Epithelial cell of esophagus (primary cell): ENCODE measurements at places on chromosomes 2 and 18.

GRCh38 chr2:140542627-140543026 is 1588.2 kb downstream of the LRP1B start:
- no peak for DNase-seq

- DNase-seq = no peak
Measured at GRCh38 chr18:79848579-79849327, 51.0 kb downstream of the KCNG2 start.

DNA sequence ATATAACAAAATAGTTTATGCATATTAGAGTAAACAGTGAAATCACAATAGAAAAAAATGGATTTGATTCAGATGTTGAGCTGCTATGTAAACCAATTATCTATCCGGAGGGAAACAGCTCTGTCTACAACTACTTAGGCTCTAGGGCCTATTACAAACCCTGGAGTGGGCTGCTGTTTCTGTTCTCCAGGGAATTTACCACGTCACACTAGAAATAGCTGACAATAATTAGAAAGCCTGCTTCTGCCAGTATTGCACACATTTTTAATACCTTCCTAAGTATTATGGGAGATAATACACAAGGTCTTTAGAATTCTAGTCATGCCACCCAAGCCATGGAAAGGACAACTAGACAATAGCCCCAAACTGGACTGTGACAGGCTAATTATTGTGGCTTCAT is 411.1 kb downstream of the FIGN start:
- DNase-seq = no peak

- peak; percentile 97 for DNase-seq
Measured at GRCh38 chr2:1628893-1629292, 115.4 kb downstream of the PXDN start.

- no peak for DNase-seq
Measured at GRCh38 chr2:2839393-2839781, 508.3 kb upstream of the MYT1L start.

DNA sequence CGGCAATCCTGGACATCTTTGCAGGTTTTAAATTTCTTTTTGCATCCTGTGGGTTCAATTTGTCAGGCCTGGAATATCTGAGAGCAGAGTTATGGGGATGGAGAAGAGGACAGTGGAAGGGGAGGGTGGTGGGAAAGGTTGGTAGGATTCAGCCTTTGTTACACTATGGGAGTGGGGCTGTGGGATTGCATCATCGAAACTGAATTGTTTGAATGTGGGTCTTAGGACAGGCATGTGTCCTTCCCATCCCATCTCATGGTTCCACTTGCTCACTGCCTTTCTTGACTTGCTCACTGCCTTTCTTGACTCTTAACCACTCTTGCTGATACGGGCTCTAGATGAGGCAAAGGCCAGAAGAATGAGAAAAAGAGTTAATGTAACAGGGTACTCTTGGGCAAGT is 12.9 kb downstream of the IGFBP2 start:
- no peak for DNase-seq

DNA sequence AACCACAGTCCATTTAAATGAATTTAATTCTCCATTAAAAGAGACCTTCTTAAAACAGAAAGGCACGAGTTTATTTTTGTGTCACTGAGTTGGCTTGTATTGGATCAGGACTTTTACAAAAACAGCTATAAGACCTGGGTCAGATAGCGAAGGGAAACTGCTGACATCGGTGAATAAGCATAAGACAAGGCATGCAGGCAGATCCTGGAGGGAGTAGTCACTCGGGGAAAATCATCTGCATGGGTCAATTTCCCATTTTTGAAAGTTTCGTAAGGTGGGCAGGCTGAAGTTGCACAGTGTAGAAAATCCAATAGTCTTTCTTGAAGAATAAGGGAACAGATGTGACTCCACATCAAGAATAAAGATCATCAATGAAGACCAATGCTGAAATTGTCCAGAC is 12.9 kb downstream of the IL36B start:
- no peak for DNase-seq

- DNase-seq = peak; percentile 76
Measured at GRCh38 chr2:33354981-33355380, 121.5 kb upstream of the RASGRP3 start.

GRCh38 chr18:76922107-76922506 is 99.8 kb downstream of the ZNF236 start:
- DNase-seq = peak; percentile 44

DNA sequence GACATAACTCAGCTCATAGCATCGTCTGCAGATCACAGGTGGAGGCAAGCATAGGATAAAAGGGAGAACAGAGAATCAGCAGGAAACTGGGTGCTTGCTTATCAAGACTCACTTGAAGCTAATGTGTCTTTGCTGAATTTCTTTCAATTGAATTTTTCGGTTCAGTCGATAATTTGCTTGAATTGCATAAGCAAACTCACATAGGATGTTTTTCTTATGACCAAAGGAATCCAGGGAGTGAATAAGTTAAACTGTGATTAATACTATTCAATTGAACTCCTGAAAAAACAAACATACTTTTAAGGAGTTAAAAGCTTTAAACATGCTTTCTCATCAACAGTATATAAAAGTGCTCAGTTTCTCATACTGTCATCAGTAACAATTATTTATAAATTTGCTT is 707.1 kb upstream of the ACVR2A start:
- DNase-seq = no peak

DNA sequence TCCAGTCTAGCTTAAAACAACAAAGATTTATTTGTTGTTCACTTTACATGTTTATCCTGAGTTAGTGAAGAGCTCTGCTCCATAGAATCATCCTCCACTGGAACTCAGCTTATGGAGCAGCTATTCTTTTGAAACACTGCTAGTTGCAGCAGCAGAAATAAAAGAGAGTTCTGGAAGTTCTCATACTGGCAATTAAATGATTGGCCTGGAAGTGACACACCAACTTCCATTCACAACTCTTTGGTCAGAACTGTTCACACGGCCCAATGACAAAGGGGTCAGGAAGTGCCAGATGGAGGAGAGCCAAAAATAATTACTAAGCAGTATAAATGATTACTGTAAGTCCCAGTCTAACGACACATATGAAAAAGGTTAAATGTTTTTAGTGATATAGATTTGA is 39.1 kb downstream of the FBXO11 start:
- peak; percentile 72 for DNase-seq

GRCh38 chr2:196464311-196464710 is 175.2 kb upstream of the CCDC150 start:
- no peak for DNase-seq

- DNase-seq = no peak
Measured at GRCh38 chr2:146429366-146429765, 1415.5 kb upstream of the ACVR2A start.

DNA sequence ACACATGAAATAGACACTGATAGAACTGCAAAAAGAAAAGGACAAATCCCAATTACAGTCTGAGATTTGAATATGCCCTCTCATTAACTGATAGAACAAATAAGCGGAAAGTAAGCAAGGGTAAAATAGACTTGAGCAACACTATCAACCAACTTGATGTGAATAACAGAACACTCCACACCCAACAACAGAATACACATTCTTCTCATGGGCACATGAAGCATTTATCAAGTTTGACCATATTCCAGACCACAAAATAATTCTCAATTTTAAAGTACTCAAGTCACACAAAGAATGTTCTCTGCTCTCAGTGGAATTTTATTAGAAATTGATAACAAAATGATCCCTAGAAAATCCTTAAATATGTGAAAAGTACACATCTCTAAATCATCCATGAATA is 19.0 kb downstream of the ETAA1 start:
- DNase-seq = no peak

DNA sequence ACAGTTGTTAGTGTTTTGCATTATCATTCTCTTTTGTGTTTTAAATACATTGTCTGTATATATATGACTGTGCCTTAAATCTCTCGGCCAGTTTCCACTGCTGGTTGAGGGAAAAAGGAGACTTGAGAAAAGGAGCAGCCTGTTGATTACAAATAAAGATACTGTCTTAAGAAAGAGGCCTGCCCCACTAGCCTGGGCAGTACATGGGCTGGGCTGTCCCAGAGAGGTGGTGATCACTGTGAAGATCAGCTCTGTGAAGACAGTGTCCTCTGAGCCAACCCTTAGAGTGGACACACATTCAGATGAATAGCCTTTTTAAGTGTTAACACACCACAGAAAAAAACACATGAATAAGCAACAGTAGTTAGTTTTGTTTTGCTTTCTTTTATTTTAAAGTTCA is 10.0 kb upstream of the OTX1 start:
- DNase-seq = no peak
